ENCODE measurements at places on chromosomes 6 and 20.

DNA sequence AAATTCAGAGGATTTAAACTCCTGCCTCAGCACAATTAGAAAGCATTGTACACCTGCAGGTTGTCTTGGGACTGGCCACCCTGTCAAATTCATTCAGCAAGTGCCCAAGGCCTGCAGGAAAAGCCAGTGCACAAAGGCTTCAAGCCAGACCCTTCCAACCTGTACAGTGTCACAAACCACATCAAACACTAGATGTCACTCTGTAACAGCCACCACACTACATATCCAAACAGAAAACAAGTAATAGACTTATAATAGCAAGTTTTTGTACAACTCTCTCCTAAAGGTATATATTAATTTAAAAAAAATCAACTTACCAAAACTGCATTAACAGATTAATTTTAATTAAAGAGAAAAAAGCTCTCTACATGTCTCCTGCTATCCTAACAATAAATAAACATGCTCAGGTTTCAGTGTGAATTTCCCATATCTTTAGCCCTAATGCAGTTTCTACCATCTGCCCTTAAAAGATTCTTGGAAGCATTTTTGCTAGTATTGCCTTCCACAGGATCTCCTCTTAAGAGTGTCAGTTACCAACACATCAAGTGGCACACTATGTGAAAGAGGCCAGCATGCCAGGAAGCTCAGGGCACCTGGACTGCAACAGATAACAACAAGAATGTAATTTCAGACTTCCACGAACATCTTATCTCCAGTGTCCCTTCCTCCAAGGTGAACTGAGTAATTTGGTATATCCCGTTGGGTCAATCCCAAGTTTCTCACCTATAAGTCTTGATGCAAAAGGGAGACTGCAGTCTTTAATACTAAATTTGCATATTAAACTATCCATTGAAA is 47.5 kb downstream of the RALGAPA2 start:
- DNase-seq = no peak

DNA sequence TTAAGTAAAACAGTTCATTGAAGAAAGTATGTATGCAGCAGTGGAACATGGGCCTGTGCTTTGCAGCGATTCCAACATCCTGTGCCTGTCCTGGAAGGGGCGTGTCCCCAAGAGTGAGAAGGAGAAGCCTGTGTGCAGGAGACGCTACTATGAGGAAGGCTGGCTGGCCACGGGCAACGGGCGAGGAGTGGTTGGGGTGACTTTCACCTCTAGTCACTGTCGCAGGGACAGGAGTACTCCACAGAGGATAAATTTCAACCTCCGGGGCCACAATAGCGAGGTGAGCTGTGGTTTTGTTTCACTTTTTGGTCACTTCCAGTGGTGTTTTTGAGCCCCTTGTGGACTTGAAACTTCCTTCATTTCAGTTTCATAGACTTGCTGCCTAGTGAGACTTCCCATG is 1.7 kb downstream of the TULP4 start:
- no peak for DNase-seq

DNA sequence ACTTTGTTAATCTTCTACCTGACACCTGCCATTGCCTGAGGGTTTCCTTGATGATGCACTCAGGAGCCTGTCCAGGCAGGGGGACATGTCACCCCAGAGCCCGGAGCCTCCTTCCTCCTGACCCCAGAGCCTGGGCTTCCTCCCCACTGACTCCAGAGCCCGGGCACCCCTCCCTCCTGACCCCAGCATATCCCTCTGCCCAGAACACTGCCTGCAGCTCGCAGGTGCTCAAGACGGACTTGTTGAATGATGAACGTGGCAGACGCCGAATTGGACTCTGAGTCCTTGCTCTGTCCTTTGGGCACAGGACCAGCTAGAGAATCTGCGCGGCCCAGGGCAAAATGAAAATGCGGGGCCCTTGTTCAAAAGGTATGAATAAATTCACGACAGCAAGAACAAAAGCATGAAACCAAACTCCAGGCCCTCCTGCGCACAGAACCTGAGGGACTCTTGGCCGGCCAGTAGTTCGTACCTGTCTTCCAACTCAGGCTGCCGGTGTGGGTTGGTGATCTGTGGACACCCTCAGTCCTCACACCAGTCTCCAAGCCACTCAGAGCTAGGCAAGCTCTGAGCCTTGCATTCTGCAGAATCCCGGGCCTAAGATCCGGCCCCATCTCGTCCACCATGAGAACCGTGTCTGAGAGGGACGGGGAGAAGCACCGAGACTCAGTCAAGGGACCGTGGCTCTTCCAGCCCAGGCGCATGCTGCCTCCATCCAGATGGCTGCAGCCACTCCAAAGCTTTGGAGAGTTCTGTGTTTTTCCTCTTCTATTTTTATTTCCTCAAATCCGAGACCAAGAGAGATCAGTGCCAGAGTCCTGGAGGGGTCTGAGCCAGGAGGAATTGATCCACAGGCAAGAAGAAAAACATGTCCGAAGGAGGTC is 104.7 kb downstream of the BMP7 start:
- no peak for DNase-seq

- no peak for DNase-seq
Measured at GRCh38 chr6:31081872-31082271, 30.5 kb downstream of the C6orf15 start.

DNA sequence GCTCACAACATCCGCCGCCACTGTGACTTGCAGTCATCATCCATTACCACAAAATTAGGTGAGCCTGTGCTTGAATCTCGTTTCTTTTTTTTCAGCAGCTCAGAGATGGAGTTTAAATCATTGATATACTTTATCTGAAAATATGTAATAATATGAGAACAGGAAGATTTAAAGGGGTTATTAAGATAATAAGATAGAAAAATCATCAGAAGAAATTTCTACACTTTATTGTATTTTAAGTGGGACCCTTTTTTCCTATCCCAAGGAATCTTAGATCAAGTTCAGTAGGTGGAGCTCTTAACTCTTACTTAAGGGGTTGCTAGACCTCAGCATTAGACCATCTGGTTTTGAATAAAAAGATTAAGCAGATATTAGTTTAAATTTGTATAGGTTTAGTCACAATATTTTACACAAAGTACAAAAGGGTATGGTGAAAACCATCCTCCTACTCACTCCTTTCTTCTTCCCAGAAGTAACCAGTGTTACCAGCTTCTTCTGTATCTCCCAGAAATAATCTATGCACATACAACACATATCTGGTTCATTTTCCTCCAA is 9.4 kb upstream of the NCOA7 start:
- peak; percentile 45 for DNase-seq

DNA sequence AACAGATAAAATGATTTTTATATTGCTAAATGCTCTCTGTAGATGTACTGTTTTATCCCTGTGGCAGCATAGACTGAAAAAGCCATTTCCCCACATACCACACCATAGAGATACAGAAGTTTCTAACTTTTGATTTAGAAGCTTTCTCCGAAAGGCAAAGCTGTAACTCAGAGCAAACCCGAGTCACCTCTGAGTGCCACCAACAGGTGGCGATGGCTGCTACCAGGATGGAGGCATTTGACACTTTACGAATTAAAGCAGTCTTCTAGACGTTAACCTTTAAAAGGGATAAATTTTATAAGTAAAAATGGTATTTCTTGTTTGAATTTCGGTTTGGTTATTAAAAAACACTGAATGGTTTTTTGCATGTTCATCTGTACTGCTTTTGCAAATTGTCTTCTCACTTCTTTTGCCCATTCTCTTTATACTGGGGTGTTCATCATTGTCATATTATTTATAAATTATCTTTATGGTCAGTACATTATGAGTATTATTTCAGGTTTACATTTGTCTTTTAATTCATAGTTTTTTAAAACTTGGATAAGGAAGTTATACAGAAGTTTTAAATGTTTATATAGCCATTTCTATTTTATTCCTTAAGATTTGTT is 201.0 kb upstream of the CEP162 start:
- no peak for DNase-seq

DNA sequence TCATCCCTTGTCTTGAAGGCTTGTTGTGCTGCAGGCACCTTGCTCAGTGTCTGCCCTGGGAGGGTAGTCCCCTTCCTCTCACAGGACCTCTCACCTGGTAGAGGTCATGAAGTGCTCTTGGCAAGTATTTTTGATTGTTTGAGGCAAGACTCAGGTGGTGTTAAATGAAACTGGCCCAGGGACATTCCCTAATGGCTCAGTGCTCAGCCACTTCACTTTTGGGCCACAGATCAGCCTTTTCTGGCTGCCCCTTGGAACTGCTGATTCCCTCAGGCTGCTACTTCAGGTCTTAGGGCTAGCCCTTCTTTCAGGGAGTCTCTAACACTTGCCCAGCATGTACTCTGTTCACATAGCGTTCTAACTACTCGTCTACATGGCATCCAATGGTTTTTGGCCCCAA is 111.3 kb downstream of the RNF144B start:
- no peak for DNase-seq

DNA sequence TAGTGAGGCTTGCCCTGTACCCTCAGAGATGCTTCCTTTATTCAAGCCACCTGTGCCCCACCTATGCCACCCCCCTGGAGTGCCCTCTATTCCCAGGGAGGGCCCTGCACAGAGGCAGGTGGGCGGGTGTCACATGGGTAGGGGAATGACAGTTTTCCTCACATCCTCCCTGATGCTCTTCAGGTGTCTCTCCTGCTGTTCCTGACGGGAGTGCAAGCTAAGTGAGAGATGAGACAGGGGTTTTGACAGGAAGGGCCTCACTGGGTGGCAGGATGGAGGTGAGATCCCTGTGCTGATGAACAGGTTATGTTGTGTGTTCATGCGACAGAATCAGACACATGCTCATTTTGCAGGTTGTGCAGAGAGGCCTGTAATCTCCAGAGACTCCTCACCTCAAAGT is 164.1 kb upstream of the CHD6 start:
- no peak for DNase-seq

GRCh38 chr6:128525406-128525805 is 5.0 kb upstream of the PTPRK start:
- DNase-seq = no peak

DNA sequence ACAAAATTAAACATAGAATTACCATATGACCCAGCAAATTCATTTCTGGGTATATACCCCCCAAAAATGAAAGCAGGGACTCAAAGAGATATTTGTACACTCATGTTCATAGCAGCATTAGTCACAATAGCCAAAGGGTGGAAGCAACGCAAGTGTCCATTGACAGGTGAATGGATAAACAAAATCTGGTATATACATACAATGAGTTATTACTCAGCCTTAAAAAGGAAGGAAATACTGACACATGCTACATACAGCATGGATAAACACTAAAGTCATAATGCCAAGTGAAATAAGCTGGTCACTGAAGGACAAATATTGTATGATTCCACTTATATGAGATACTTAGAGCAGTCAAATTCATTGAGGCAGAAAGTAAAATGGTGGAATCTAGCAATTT is 5.3 kb upstream of the STX11 start:
- DNase-seq = no peak

DNA sequence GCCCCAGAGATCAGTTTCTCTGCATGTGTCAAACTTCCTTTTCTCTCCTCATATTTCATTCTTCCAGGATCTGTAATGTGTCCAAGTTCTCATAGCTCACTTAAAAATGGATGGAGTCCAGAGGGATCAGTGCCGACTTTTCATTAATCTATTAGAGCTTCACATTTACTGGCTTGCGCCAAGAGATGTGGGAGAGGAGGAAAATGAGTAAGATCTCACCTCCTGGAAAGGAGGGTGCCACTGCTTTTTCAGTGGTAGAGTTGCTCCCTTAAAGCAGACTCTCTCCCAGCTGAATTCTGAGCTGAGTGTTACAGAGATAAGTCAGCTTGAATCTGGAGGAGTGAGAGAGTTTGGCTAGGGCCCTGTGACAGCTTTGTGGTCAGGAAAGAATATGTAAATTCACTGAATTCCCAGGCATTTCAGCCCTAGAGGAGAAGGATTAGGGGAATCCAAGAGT is 175.9 kb downstream of the SOX4 start:
- DNase-seq = no peak

DNA sequence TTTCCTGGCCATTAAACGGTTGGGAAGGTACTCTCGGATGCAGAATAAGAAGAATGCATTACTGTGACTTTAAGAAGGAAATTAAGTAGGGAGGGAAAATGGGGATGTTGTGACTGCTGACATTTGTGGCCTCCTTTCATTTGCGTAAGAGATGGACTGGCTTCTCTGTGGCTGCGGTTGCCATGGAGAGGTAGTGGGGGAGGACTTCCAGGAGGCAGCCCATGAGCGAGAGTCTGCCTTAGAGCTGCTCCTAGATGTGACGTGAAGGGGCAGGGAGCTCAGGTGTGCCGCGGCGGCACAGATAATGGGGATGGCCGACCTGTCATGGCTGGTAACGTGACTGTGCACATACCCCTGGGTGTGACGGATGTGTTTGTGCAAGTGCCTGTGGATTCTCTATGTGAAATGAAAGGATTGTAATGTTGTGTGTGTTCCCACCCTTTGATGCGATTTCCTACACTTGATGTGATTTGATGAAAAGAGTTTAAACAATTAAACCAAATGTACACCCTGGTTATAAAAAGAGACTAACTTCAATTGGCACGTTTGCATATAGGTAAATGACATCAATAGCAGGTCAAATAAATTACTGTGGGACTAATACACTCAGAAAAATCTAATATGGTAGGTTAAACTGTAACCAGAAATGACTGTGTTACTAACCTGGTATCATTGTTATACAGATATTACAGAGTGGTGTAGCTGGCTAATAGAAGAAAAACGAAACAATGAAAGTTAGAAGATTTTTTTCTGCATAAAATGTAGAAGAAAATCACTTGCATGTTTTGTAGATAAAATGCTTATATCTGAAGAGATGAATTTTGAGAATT is 48.9 kb downstream of the HIVEP1 start:
- DNase-seq = peak; percentile 86

DNA sequence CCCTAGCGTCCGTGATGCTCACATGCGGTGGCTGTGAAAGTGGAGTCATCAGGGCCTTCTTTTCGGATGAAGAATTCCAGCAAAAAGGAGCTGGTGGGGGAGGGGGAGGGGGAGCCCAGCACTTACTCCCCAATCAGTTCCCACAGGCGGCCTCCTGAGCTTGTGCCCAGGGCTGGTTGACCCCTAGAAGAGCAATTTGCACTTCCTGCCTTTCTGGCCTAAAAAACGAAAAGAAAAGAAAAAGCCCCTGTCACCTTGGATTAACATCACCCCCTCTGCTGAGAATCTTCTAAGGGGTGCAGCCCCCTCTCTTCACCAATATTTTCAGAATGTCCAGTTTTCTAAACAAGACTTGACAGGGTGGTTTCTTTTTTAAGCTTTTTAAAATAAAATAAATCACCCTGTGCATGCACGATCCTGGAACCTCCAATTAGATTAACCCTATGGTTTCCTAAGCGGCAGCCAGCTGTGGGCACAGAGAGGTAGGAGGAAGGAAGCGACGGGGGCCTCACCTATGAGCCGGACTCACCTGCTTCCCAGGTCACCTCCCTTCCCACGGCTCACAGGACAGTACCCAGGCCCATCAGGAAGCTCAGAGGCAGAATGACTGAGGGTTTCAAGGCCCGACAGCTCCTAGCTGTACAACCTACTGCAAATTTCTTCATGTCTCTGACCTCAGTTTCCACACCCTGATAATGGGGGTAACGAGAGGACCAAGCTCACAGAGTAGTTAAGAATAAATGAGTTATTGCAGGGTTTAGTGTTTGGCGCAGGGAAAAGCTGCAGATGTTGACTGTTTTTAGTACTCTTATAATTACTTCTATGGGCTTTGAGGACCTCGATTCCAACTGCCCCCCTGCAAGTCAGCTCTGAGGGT is 10.5 kb upstream of the TGM2 start:
- no peak for DNase-seq
